ENCODE measurements at places on chromosomes 13 and 19.

GRCh38 chr19:33389421-33390100, 16.1 kb downstream of the CEBPG start:
- DNase-seq: no peak

DNA sequence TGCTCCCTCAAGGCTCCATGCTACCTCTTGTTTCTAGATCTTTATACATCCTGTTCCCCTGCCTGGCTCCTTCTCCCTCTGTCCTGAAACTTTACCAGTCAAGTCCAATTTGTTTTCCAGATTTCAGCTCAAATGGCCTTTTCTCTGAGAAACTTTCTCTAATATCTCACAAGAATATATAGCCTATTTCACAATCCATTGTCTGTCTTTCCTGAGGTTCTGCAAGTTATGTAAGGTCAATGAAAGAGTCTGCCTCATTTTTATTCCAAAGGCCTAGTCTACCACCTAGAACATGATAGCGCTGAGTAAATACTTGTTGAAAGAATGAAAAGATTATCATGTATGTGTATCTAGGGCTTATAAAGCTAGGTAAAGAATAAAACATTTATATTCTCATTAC, 348.8 kb downstream of the SPRY2 start:
- DNase-seq: no peak

DNA sequence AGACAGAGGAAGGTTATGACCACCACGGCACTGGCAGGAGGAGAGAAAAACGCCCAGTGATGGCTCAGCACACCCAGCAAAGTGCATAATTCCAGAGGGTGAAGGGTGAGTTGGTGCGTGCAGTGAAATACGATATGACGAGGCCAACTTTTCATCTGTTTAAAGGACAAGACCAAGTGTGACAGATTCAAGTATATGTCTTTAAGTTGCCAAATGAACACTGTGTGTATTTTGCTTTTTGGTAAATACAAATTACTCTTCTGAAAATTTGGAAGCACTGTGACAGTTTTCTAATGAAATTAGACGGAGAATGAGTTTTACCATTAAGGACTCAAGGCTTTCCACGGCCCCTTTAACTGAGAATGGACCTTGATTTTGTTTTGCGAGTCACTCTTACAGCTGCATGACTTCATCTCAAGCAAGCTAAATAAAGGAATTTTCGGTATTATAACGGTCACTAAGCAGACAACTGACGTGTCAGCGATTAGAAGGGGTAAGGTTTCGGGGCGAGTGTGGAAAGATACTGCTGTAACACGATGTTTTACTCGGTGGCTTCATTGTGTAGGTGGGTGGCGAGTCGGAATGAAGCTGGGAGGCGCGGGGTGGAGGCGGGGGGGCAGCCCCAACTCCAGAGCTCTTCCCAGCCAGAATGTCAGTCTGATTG, 22.8 kb downstream of the COL4A2 start:
- DNase-seq: no peak

- DNase-seq: peak; percentile 16
Measured at GRCh38 chr13:66558506-66558905, 671.6 kb downstream of the PCDH9 start.

GRCh38 chr13:58018865-58019264, 387.3 kb downstream of the PCDH17 start:
- no peak for DNase-seq

GRCh38 chr19:16197188-16197621, 506 bp upstream of the AP1M1 start:
- DNase-seq: no peak

DNA sequence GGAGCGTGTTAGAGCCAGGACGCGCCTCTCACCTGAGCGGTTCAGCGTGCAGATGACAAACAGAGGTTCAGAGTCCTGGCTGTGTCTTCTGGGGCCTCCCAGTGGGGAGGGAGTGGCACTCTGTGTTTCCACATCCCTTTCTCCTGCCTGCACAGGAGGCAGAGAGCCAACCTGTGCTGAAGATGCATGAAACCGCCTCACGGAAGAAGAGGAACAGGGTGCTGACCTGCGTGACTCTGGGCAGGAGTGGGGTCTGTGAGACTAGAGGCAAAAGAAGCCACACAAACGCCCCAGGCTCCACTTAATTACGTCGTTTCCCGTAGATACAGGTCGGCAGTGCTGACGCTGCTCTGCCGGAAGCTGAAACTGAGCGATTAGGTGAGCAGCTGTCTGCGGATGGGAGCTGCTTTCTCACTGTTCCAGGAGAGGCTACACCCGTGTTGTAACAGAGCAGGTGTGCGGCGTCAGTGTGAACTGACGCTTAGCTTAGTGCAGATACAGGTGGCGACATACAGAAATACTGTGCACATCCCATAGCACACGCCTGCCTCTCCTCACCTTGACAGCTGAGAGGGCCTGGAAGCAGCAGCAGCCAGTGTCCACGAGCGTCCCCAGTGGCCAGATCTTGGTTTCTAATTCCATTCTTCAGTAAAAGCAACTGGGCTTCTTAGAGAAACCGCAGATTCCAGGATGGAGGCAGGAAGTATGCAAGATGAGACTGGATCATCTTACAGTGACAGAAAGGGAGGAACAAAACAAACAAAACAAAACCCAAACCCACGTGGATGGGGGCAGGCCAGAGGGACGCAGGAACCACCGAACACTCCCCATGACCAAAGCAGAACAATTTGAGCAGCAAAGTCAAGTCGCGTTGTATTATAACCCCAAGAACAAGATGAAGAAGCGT, 37.7 kb upstream of the MCF2L start:
- no peak for DNase-seq

GRCh38 chr13:30830638-30830965, 75.5 kb upstream of the MEDAG start:
- no peak for DNase-seq

DNA sequence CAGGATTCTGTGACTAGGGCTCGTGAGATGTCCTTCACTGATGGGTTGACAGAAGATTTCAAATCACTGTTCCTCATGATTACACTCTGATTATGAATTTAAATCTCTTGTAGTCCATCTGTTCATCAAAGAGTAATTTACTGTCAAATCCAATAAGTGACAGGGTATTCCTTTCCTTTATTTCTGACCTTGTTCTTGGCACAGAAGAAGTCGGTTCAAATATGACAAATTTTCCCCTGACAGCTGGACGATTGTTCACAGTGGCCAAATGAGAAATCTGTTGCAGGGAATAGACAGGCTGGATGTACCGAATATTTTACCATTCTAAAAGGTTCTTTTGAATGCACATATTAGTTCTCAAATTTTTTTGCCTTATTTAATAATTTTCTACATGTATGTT, 767.3 kb upstream of the GPC6 start:
- no peak for DNase-seq

GRCh38 chr13:44627441-44627840, 51.3 kb upstream of the TSC22D1 start:
- no peak for DNase-seq

DNA sequence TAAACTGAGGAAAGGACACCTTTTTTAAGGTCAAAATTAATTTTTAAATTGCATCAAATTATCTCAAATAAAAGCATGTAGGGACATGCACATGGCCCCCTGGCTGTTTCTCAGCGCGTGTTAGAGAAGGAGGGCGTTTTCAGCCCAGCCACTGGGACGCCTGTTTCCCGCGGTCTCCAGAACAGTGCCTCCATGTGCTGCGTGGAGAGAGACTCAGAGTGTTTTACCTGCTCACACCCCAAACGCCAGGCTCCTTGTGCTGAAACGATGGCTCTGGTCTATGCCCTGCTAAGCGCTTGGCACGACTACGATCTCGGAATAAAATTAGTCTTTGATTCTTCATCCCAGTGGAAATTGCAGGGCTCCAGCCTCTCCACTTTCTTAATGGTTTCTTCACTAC, 20.0 kb upstream of the SPACA7 start:
- DNase-seq: no peak

DNA sequence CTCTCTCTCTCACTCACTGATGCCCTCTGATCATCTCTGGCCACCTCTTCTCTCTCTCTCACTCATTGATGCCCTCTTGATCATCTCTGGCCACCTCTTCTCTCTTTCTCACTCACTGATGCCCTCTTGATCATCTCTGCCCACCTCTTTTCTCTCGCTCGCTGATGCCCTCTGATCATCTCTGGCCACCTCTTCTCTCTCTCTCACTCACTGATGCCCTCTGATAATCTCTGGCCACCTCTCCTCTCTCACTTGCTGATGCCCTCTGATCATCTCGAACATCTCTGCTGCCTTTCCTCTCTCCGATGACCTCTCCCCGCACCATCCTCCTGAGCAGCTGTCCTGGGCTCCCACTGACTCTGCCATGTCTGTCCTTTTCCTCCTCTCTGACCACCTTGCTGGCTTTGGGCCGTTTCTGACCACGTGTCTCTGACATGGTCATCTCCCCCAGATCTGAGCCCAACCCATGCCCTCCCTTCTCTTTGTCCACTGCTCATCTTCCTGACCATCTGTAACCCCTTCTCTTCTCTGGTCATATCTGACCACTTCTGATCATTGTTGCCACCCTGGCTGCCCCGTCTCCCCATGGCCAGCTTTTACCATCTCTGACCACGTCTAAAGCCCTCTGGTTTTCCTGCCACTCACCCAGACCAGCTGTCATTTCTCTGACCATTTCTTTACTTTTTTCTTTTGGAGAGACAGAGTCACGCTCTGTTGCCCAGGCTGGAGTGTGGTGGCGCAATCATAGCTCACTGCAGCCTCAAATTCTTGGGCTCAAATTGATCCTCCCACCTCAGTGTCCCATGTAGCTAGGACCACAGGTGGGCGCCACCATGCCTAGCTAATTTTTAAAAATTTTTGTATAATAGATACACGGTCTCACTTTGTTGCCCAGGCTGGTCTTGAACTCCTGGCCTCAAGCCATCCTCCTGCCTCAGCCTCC, 2.4 kb downstream of the LRFN3 start:
- no peak for DNase-seq

- no peak for DNase-seq
Measured at GRCh38 chr13:25578526-25578925, 206.8 kb downstream of the ATP8A2 start.

- no peak for DNase-seq
Measured at GRCh38 chr19:28829762-28830161, 383.2 kb downstream of the UQCRFS1 start.

- DNase-seq: peak; percentile 42
Measured at GRCh38 chr19:1774989-1775772, 21.9 kb downstream of the ONECUT3 start.

DNA sequence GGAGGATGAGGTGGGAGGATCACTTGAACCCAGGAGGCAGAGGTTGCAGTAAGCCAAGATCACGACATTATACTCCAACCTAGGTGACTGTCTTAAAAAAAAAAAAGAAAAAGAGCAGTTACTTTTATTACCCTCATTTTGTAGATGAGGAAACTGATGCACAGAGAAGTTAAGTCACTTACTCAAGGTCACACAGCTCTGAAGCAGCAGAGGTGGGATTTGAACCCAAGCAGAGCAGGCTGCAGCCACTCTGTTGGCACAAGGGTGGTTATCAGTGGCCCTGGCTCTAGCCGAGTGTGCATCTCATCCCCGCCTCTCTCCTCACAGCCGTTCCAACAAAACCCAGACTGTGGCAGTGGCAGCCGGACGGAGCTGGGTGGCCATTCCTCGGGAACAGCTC, 7.6 kb downstream of the IL27RA start:
- DNase-seq: no peak

DNA sequence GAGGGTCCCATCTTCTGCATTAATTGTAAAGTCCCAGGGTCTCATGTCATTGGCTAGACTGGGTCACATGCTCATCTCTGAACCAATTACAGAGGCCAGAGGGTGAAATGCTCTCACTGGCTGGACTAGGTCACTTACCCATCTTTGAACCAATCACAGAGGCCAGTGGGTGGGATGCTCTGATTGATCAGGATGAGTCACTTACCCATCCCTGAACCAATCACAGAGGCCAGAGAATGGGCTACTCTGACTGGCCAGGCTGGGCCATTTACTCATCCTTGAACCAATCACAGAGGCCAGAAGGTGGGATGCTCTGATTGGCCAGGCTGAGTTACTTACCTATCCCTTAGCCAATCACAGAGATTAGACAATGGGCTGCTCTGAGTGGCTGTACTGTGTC, 5.3 kb downstream of the MISP start:
- peak; percentile 100 for DNase-seq

- peak; percentile 80 for DNase-seq
Measured at GRCh38 chr13:31909864-31910551, 121.6 kb upstream of the FRY start.

DNA sequence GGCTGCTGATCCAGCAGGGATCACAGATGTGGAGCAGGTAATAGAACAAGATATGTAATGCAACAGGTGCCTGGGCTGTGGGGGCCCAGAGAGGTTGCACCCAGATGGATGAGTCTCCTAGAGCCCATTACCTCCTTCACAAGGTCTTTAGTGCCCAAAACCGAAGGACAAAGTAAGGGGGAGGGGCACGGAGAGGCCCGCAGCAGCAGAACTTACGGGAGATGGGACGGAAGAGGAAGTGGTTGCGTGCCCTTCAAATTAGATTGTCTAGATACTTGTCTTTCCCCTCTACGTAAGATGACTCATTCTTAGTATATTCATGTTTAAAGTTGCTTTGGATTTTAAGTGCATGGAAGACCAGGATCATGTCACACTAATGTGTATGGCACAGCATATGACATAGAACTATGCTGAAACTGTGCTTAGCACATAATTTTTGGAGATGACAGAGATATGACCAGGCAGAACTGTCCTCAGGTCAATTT, 5.7 kb upstream of the MRPS31 start:
- DNase-seq: peak; percentile 54

GRCh38 chr19:45900738-45901431, 1.5 kb downstream of the MYPOP start:
- peak; percentile 40 for DNase-seq

DNA sequence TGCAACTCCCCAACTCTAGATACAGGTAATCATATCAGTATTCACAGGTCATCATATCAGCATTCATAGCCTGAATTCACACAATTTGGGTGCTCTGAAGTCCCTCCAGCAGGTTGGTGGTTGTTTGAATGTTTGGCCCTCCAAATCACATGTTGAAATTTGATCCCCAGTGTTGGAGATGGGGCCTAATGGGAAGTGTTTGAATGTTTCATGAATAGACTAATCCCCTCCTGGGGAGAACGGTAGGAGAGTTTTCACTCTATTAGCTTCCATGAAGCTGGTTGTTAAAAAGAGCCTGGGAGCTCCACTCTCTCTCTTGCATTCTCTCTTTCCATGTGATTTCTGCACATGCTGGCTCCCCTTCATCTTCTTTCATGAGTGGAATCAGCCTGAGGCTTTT, 288.6 kb upstream of the PCDH9 start:
- no peak for DNase-seq

GRCh38 chr13:30746791-30747190, 11.4 kb downstream of the ALOX5AP start:
- DNase-seq: no peak

- DNase-seq: no peak
Measured at GRCh38 chr19:49857061-49857837, 6.3 kb downstream of the PTOV1 start.

DNA sequence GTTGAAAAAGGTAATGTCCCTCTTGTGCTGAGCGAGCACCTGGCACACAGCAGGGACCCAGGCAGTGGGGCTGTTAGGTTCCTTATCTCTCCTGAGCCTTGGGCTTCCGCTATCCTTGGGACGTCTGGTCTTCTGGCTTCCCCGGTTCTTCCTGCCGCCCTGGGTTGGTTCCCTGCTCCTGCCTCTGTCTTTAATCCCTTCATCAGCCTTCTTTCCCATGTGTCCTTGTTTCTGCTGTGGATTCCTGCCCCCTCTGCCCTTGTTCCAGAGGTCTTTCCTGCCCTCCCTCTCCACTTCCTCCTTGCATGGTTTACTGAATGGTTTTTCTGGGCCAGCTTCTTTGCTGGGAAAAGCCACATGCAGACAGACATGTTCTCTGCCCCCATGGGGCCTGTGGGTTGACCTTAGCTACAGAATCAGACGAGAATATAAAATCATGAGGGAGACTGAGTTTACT, 2.6 kb downstream of the EPN1 start:
- DNase-seq: peak; percentile 24

All from NAMALWA (cell line).